Cortex of kidney (tissue), 1 donor: ENCODE measurements at places on chromosomes 12 and 14.

GRCh38 chr12:124160097-124160756 is 134.7 kb upstream of the RFLNA start:
- no peak for DNase-seq

DNA sequence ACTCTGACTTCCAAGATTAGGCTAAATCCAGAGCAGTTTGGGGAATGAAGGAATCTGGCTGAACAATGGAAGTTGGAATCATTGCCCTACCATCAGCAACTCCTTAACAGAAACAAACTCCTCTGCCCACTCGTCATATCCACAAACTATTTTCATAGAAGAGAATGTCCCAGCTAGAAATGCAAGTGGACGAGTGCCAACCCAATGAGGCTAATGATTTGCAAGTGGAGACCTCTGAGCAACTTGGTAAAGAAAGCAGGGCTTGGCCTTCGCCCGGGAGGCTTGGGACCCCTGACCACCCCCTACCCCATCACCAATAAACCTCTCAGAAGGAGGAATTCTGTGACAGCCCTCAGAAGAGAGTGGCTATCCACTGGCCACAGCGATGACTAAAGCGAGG is 40.0 kb upstream of the DDX11 start:
- DNase-seq: no peak

DNA sequence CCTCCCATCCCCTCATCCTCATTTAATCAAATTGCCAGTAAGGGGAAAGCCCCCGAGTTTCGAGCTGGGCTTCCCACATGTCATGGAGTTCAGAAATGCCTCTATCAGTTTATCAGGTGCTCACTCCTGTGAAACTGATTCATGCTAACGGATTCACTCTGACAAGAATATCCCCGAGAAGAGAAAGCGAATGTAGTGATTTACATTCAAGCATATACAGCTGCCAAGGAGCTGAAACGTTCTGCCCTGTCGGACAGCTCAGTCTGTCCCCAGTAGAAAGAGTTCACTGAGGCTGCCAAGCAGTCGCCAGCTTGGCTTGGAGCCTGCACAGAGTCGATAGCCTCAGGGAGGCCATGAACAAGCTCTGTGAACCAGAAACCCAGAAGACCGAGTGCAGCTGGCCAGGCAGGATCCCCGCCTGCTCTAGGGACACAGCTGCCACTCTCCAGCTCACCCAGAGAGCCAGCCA is 88.4 kb downstream of the TMCC3 start:
- no peak for DNase-seq

GRCh38 chr12:113899561-113900471 is 66.3 kb downstream of the RBM19 start:
- no peak for DNase-seq

DNA sequence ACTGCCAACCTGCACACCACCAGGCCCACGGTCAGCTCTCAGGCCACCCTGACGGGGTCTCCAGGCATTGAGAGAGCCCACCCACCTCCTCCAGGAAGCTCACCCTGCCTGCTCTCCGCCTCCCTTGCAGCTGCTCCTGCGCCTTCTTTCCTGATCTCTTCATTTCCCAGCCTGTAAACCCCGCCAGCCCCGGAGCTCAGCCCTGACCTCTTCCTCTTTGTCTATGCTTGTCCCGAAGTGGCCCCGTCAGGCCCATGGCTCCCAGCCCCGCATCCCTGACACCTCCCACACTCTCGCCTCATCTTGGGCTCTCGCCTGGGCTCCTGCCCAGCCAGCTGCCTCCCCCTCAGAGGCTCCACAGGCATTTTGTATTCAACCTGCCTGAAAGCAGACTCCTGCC is 139.3 kb downstream of the CALM1 start:
- no peak for DNase-seq

GRCh38 chr12:108727868-108728735 is 3.2 kb downstream of the CORO1C start:
- DNase-seq: no peak

- DNase-seq: no peak
These were observed 128.3 kb downstream of the ST8SIA1 start for GRCh38 chr12:22206111-22206728.

DNA sequence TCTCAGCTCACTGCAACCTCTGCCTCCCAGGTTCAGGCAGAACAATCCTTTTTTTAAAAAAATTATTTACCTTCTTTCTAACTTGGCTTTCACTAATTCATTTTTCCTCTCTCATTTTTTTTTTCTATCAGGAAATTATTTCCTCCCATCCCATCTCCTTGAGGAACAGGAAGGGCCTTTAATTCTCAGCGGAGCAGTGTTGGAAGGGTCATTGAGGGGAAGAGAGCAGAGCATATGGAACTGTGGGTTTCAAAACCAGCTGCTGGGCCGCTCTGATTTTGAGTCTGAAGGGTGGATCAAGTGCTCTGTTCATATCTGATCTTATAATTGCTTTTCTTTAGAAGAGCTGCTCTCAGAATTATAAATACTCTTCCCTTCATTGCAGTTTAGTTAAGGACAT is 29.0 kb downstream of the NUBPL start:
- no peak for DNase-seq
